ENCODE measurements at places on chromosomes 13 and 19.

- no peak for DNase-seq
Measured at GRCh38 chr19:11092181-11092538, 2.9 kb downstream of the LDLR start.

- no peak for DNase-seq
Measured at GRCh38 chr19:46080561-46080960, 39.8 kb upstream of the IGFL4 start.

DNA sequence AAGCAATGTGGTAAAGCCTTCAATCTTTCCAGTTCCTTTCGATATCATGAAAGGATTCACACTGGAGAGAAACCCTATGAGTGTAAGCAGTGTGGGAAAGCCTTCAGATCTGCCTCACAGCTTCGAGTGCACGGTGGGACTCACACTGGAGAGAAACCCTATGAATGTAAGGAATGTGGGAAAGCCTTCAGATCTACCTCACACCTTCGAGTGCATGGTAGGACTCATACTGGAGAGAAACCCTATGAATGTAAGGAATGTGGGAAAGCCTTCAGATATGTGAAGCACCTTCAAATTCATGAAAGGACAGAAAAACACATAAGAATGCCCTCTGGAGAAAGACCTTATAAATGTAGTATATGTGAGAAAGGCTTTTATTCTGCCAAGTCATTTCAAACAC lies 15.6 kb upstream of the ZNF763 start:
- no peak for DNase-seq

DNA sequence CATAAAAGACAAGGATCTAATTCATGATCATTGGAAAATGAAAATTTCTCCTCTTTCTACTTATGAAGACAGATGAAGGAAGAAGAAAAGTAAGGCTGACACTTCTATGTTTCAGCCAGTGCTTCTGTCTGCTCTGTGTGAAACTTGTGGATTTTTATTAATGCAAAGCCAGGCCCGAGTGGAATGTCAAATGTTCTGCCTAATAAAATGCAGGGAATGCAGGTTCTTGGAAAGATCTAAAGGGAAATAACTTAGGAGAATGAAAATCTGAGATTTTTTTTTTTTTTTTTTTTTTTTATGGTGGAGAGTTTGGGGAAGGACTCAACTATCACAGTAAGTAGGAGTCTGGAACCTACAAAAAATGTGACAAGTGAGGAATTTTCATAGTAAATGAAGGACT lies 1732.3 kb upstream of the SLC10A2 start:
- no peak for DNase-seq

DNA sequence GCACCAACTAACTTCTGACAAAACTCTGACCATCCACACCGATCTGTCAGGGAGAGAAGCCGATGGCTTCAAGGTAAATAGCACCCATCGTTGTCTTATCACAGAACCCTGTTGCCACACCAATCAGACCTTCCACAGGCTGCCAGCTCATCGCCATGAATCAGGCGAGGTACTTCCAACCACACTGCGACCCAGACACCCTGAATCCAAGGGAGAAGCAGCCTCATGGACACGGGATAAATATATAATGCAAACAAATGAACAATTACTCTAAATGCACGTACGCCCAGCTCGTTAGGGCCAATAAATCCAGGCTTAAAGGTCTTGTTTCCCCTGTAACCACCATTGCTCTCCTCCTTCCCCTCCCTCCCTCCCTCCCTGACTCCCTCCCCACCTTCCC lies 20.8 kb downstream of the RANBP3 start:
- DNase-seq, result no peak

- DNase-seq, result no peak
Measured at GRCh38 chr13:101575581-101575980, 123.1 kb downstream of the ITGBL1 start.

DNA sequence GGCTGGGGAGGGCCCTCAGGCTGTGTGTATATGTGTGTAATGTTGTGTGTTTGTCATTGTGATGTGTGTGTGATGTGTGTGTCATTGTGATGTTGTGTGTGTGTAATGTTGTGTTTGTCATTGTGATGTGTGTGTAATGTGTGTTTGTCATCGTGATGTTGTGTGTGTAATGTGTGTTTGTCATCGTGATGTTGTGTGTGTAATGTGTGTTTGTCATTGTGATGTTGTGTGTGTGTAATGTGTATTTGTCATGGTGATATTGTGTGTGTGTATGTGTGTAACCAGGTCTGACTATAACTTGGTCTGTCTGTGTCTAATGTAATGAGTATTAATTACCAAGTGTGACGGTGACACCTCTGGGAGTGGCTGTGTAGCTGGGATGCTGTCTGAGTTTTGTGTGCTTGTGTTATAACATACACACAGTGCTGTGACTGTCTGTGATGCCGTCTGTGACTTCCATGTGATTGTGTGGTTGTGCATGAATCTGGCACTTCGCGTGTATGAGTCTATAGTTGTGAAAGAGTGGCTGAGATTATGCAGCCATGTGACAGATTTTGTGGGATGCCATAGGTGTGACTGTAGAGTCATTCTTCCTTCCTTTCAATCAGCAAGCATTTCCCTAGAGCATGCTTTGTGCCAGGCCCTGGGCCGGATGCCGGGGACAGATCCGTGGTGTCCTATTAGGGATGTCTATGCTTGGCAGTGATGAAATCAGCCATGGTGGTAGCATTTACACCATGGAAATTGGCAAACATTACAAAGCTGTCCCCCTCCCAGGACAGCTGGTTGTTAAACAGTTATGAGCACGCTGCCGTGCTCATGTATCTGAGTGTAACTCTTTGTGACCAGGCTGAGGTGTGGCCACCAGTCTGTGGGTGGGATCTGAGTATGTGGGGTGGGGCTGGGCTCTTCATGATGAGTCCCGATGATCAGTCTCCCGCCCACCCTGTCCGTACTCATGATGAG lies 6.4 kb downstream of the TNFSF14 start:
- DNase-seq, result no peak

DNA sequence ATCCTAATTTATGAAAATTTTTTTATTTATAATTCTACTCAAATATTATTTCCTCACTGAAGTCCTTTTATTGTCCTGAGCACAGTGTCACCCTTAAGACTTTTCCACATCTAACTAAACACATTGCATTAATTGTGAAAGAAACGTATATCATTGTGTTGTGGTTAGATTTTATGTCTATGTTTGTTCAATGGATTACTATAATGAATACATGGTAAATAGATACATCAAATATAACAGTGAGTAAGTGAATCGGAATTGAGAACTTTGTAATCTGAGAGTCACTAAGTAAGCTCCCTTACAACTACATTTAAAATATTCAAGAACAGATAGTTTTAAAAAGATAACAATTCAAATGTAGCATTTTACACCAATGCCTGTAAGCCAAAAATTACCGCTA lies 417.6 kb upstream of the PCDH20 start:
- no peak for DNase-seq

DNA sequence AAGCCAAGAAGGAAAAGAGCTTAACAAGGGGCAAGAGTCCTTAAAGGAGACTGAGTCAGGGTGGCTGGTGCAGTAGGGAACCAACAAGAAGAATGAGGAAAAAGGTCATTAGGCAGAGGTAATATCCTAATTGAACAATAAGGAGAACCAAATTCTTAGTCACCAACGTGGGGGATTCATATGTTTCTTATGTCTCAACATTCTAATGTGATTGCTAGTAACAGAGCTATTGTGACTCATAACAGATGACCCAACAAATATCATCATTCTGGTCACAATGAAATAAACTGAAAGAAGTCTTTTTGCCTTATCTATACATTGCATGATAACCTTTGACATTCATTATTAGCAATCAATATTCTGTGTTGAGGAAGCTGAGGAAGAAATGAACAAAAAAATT lies 101.6 kb downstream of the RAP2A start:
- DNase-seq, result no peak

- DNase-seq, result no peak
Measured at GRCh38 chr13:113119166-113119821, 3.3 kb upstream of the F10 start.

GRCh38 chr13:43804461-43805070 lies 17.8 kb upstream of the ENOX1 start:
- peak; percentile 54 for DNase-seq
